COLO829 (cell line): ENCODE measurements at places on chromosomes 4 and X.

- no peak for DNase-seq
Observed at GRCh38 chrX:15204130-15204751, 65.6 kb downstream of the ASB9 start.

DNA sequence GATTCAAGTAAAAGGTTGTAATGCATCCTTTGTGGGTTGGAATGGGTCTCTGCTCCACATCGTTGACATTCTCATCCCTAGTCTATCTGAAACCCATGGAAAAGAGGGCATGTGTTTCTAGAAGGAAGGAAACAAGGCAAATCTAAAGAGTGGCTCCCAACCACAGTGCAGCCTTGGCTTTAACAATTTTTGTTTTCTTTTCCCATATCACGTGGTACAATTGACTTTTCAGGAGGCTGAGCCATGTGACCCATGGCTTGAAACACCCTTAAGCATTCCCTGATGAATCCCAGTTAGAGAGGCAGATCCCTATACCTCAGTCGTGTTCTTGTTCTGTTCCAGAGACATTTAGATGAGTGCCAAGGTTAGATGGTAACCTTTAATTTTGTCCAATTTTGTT, 12.8 kb downstream of the DCUN1D4 start:
- DNase-seq, result no peak

- peak; percentile 30 for DNase-seq
Observed at GRCh38 chrX:154013614-154014360, 5.9 kb downstream of the IRAK1 start.

- DNase-seq, result no peak
Observed at GRCh38 chr4:16710198-16710597, 188.2 kb downstream of the LDB2 start.

- DNase-seq, result no peak
Observed at GRCh38 chr4:75018811-75019479, 86.0 kb downstream of the PARM1 start.

DNA sequence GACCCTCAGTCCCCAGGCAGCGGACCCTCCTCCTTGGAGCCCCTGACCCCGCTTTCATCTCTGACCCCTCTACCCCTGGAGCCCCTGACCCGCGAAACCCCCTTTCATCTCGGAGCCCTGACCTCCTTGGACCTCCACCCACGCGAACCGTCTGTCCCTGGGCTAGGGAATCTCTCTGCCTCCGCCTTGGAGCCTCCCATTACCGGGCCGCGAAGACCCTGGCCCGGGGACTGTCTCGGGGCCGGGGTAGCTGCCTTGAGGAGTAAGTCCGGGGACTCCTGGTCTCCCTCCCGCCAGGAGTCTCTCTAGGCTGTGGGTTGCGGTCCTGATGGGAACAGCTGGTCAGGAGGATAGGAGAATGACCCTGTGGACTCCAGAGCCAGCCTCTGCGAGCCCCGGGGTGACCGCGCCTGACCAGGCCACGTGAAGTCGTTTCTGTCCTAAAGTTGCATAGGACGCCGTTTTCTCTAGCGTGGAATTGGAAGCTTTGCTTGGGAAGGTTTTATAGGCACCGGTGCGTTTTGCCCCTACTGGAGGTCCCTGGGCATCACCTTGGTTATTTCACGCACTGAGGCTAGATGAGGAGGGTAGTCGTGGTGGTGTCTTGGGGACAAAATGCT, 824 bp downstream of the TBC1D14 start:
- peak; percentile 29 for DNase-seq

DNA sequence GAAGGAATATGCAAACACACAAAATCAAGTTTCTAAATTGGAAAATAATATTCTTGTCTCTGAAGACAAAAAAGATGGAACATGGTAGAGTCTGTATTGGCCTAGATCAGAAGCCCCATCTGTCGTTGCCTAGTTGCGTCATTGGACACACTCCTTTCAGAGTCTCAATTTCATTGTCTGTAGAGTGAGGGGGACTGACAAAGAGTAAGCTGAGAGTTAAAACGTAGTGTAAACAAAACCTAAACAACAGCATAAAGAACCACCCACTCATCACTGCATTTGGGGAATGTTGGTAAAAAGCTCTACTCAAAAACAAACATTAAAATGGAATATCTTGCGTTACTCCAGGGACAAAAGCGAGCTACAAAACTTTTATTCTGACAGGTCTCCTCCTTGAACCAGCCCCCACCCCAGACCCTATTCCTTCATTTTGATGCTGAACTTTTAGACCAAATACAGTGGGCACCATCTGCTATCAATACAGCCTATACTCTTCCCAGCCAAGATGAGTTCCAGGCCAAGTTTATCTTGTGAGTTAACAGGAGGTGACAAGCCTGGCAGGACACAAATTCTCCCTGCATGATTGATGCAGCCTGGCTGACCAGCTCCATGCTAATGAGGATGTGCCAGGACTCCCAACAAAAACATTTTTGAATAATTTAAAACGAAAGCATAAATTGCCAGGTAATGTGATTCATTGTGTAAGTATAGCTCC, 125.2 kb downstream of the COL25A1 start:
- no peak for DNase-seq

GRCh38 chr4:166602068-166602467, 632.2 kb downstream of the SPOCK3 start:
- no peak for DNase-seq

GRCh38 chrX:154724993-154725756, 25.7 kb downstream of the GAB3 start:
- DNase-seq, result no peak

DNA sequence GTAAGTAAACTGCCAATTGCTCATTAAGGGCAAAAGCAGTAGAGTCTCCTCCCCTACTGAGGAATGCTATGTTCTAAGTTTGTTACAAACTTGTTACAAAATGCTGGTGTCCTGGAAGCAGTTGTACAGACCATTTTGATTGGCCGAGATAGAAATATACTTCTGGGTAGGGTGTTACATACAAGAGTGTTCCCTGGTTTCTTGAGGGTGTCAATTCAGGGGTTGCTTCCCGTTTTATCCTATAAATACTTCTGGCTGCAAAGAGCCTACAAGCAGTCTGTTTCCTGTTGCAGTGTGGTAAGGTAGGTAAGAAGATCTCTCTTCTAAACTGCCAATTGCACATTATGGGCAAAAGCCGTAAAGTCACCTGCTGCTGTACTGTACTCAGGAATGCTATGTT, 5.7 kb downstream of the TRPC5OS start:
- DNase-seq, result no peak

- no peak for DNase-seq
Observed at GRCh38 chr4:90159193-90159592, 32.0 kb downstream of the CCSER1 start.
